ENCODE measurements at places on chromosomes 3 and 15. TPM values are rescaled to one million over a fixed set of nuclear protein-coding genes. Genes with fewer than 3 reads are reported as not detected.

TJP1 gene
- 48.7 TPM for total RNA-seq

PLSCR5 gene
- not detected for total RNA-seq

RBSN gene
- 70.8 TPM for total RNA-seq

DZIP3 gene
- 59.6 TPM for total RNA-seq

AMIGO3 gene
- 0.78 TPM for total RNA-seq

GORASP1 gene
- 28.7 TPM for total RNA-seq

RTP1 gene
- not detected for total RNA-seq

RAB5A gene
- 62.9 TPM for total RNA-seq

UBAP1L gene
- total RNA-seq = 2.7 TPM

CHP1 gene
- 54.6 TPM for total RNA-seq

TIPARP gene
- total RNA-seq = 34.0 TPM

BNC1 gene
- 0.16 TPM for total RNA-seq

LRRC31 gene
- not detected for total RNA-seq

TMEM108 gene
- total RNA-seq = 27.1 TPM

THRB gene
- 44.5 TPM for total RNA-seq

ACOX2 gene
- total RNA-seq = 0.78 TPM

Data from occipital lobe (tissue), 3 donors.